ENCODE measurements at places on chromosomes 6 and 20.

GRCh38 chr6:79862711-79863110 lies 84.6 kb downstream of the ELOVL4 start:
- no peak for DNase-seq

DNA sequence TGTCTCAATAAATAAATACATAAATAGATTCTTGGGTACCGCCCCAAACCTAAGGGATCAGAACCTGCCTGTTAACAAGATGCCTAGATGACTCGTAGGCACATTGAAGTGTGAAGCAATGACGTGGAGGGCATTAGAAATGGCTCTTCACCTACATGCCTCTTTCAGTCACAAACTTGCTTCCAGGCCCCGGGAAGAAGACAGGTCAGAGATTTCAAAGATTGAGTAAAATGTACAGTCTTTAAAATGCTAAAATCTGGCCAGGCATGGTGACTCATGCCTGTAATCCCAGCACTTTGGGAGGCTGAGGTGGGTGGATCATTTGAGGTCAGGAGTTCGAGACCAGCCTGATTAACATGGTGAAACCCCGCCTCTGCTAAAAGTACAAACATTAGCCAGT lies 480.8 kb upstream of the JARID2 start:
- DNase-seq, result no peak

- no peak for DNase-seq
Measured at GRCh38 chr6:81844686-81845085, 92.2 kb upstream of the TENT5A start.

- no peak for DNase-seq
Measured at GRCh38 chr20:24148372-24148771, 159.8 kb upstream of the GGTLC1 start.

- DNase-seq, result no peak
Measured at GRCh38 chr6:52271852-52272460, 12.6 kb downstream of the MCM3 start.

DNA sequence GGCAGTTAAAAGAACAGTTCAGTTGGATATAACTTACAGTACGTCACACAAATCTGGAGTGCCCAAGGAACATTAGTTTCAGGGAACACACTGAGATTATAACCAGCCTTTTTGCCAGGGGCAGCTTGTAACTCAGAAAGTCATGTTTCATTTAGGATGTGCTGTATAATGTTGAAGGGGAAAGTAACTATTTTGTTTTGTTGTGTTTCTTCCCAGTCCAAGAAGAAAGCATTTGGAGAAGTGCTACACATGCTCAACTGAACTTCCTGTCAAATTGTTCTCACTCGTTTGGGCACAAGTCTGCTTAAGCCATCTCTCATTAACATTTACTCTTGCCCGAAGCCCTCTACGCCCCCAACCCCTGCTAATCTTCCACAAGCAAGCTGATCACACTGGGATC lies 157.9 kb downstream of the BTBD9 start:
- DNase-seq, result no peak

- no peak for DNase-seq
Measured at GRCh38 chr6:14658886-14659561, 541.5 kb downstream of the CD83 start.

- no peak for DNase-seq
Measured at GRCh38 chr20:53427951-53428350, 165.7 kb downstream of the ZNF217 start.

DNA sequence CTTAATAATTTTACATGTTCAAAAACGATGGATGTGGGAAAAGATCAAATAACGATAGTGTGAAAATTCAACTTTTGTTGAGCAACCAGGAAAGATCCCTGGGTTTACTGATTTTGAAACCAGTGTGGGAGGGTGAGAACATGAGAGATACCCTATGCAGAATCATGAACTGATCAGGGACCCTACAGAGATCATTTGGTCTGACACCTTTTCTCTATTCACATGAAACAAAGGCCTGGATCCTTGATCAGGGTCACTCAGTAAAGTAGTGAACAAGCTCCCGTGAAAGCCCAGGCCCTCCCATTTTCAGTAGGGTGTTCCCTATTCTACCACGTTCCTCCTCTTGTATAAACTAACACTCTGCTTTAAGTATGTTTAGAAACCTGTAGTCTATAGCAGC lies 60.5 kb upstream of the DUSP22 start:
- no peak for DNase-seq

GRCh38 chr20:62824476-62825332 lies 7.9 kb downstream of the COL9A3 start:
- no peak for DNase-seq

DNA sequence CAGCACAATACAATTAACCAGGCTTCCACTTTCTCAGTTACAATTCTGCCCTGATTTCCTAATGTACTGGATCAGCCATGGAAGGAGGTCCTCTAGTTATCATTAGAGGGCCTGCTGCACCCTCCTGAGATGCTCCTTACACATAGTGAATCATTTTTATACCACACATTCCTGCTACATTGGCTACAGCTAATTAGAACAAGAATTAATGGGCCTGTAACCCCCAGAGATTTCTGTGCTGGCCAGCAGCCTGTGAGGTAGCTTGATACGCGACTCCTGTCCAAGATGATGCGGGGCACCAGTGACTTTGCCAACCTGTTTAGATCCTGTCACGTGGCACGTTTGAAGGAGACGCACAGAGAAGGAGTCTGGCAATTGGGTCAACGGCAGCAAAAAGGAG lies 422.8 kb downstream of the EPM2A start:
- no peak for DNase-seq

DNA sequence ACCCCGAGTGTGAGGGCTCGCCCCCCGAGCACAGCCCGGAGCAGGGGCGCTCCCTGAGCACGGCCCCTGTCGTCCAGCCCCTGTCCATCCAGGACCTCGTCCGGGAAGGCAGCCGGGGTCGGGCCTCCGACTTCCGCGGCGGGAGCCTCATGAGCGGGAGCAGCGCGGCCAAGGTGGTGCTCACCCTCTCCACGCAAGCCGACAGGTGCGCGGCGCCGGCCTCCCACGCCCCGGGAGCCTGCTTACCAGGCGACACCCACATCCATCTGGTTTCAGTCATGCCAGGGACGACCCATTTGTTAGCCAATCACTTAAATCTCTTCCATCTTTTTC lies 73.5 kb upstream of the PBOV1 start:
- DNase-seq, result no peak

DNA sequence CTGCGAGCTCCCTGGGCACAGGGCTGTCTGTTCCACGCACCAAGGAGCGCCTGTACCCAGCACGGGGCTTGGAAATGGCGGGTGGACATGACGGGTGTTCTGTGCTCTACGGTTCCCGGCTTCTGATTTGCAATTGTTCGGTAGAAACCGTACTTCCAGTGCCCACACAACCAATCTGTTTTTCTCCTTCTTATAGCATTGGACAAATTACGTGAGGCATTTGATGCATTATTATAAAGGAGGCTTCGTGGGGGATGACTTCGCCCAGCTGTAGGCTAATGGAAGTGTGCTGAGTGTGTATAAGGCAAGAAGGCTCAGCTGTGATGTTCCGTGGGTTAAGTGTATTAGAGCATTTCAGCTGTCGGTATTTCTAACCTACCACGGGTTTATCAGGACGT lies 9.8 kb upstream of the RPS21 start:
- no peak for DNase-seq

DNA sequence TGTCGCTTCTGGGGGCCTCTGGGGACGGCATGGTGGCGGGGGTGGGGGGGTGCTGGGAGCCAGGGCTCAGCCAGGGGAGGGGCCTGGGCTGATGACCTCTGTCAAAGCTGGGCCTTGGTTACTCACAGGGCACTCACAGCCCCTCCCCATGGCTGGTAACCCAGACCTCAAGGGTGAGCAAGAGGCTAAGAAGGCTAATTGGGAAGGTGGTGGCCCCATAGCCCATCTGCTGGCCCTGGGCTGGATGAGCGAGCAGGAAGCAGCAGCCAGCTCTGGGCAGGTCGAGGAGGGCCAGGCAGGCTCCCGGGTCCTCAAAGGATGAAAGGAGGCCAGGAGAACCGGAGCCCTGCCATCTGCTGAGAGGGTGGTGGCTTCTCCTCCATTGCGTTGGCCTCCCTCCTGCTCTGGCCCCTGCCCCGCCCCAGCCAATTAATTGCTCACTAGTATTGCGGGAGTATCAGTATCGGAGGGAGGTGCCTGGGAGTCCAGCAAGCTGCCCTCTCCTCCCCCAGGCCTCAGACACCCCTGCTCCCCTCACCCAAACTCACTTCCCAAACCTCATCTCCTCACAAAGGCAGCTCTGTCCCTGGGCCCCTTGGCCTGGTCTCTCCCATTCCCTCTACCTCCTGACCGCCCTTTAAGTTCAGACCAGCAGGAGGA lies 1.0 kb upstream of the CDSN start:
- DNase-seq, result no peak

DNA sequence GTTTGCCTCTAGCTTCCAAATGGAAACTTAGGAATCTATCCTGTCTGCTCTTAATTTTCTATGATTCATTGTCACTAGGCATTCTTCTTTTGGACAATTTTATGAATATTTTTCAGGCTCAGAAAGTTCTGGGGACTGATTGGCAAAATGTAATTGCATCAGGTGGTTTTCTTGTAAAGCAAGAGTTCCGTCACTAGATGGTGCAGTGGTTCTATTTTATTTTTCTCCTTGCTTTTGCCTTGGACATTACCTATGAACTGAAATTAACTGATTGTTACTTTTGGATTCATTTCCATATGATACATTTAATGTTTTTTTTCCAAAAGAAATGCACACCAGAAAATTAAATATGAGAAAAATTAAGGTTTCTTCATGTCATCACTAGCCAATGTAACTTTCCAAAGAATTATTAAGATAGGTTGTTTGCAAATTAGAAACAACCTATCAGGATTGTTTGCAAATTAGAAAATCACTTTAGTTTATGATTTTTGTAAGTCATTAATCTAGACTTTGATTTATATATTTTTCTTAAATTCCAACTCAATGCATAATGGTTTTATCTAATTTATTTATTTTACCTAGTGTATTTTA lies 48.0 kb downstream of the TMEM170B start:
- no peak for DNase-seq

DNA sequence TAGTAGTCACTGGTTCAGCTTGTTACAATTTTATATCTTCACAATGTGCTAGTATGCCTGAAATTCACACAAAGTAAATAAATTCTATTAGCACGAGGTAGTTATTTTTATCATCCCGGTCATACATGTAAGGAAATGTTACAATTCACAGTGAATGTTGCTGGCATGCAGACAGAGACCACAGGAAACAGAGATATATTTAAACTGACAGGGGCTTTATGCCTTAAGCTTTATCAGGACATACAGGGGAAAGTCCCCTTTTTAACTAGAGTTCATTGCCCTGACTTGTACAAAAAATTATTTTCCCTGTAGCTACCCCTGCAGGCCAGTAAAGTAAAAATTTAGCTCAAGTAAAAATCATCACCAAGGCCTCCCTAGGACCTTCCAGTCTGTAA lies 712.0 kb upstream of the NRSN1 start:
- no peak for DNase-seq

Data from activated naive CD8-positive, alpha-beta T cell treated with anti-CD3 and anti-CD28 coated beads, Interleukin-2, amount 50 U/mL, for 16 hours (primary cell).